CD8-positive, alpha-beta T cell (primary cell): ENCODE measurements at places on chromosomes 3 and 15.

GRCh38 chr3:185732782-185733181, 92.1 kb downstream of the IGF2BP2 start:
- no peak for DNase-seq

DNA sequence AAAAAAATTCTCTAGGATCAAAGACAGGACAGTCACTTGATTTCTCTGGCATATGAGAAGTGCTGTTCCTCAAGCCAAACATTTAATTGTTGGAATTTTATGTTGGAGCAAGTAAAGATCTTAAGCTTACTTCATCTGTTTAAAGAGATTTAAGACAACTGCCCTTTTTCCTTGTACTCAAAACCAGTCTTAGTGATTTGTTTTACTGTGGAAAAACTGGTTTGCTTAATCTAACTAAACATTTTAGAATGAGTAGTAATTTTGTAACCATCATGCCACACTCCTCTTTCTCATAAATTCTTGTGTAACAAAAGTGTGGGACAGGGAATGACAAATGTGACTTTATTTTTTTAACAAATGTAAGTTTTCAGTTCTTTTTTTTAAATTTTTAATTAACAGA, 18.4 kb downstream of the PRKCI start:
- no peak for DNase-seq

- no peak for DNase-seq
These were observed 243.6 kb downstream of the ATP8B4 start for GRCh38 chr15:49875392-49875791.

DNA sequence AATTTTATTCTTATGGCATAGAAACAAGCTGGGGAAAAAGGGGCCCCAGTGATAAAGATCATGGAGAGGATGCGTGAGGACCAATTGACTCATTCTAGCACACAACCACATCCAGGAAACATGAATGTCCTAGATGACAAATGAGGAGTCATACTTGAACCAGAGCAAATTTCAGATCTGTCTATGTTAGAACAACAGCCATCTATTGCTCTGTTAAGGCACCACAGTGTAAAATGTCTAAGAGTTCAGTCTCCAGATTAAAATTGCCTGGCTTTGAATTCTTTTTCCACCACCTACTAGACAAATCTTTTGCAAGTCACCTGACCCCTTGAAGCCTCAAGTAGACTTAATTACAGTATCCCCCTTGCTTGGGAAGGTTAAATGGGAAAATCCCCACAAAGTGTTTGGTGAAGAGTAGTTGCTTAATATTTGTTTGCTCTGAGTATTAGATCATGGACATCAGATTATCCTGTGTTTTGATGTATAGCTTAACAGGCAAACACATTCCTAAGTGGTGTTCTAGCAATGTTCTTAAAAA, 258.7 kb upstream of the TGFBR2 start:
- DNase-seq: no peak

DNA sequence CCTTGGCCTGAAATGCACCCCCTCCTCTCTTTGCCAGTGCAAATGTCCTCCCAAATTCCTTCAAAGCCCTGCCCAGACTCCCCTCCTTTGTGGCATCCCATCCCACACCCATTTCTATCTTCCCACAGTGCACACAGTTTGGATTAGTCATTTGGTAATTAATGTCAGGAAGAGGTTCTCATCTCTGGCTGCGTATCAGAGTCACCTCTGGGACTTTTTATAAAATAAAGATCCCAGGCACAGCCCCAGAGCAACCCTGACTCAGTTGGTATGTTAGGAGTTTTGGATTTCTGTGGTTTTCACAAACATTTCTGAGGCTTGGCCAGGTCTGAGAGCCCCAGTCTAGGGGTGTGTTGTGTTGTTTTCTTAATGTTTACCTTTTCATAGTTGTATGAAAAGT, 41.6 kb downstream of the C3orf20 start:
- no peak for DNase-seq

GRCh38 chr3:72306800-72307341, 521.9 kb upstream of the PROK2 start:
- DNase-seq: no peak

GRCh38 chr15:31272558-31273257, 53.9 kb upstream of the KLF13 start:
- no peak for DNase-seq
